Natural killer cell treated with Interleukin-12 subunit alpha and Interleukin-12 subunit beta and Interleukin-15 and Interleukin-18, amount 100 ng/mL, for 72 hours (primary cell): ENCODE measurements at places on chromosomes 11 and 22. TPM values are rescaled to one million over a fixed set of nuclear protein-coding genes. Genes with fewer than 3 reads are reported as not detected.

Gene OR8G1
- total RNA-seq, result not detected

Gene CYB5R2
- total RNA-seq, result 0.98 TPM

Gene APOBEC3H
- total RNA-seq, result 6.2 TPM

Gene FOLR3
- total RNA-seq, result not detected

Gene ZC3H12C
- total RNA-seq, result 1.4 TPM

Gene CTSF
- 2.7 TPM for total RNA-seq

Gene PGM2L1
- total RNA-seq, result 1.4 TPM

Gene PNPLA3
- total RNA-seq, result 0.47 TPM

Gene HTR3B
- not detected for total RNA-seq

Gene SCGB1C1
- total RNA-seq, result not detected

Gene NUDT8
- total RNA-seq, result 11.5 TPM

Gene RAG2
- not detected for total RNA-seq

Gene MUC15
- not detected for total RNA-seq

Gene KRTAP5-1
- total RNA-seq, result not detected

Gene UBQLN3
- total RNA-seq, result not detected

Gene RPS3
- total RNA-seq, result 2,343 TPM

Gene CECR2
- total RNA-seq, result not detected

Gene C11orf42
- total RNA-seq, result not detected

Gene GGTLC3
- total RNA-seq, result not detected

Gene KDM4E
- not detected for total RNA-seq

Gene LARGE2
- not detected for total RNA-seq

Gene KRTAP5-2
- not detected for total RNA-seq

Gene RAG1
- total RNA-seq, result 0.55 TPM

Gene ATL3
- 12.5 TPM for total RNA-seq

Gene NRIP3
- 2.7 TPM for total RNA-seq

Gene DCDC1
- total RNA-seq, result 0.14 TPM

Gene PARVG
- total RNA-seq, result 64.6 TPM

Gene MRGPRX4
- total RNA-seq, result not detected

Gene KCNJ5
- total RNA-seq, result not detected
